ENCODE measurements at places on chromosomes 5 and 9.

GRCh38 chr9:24516463-24516862, 29.2 kb downstream of the IZUMO3 start:
- DNase-seq: no peak

GRCh38 chr9:100472788-100473275, at the start of gene TMEFF1:
Gene TMEFF1, plus strand, starts transcription at chr9:100473149. Its CDS starts 396 bp downstream, at chr9:100473545.
- DNase-seq: no peak

- DNase-seq: no peak
Observed at GRCh38 chr5:126718236-126718868, 58.6 kb upstream of the LMNB1 start.

DNA sequence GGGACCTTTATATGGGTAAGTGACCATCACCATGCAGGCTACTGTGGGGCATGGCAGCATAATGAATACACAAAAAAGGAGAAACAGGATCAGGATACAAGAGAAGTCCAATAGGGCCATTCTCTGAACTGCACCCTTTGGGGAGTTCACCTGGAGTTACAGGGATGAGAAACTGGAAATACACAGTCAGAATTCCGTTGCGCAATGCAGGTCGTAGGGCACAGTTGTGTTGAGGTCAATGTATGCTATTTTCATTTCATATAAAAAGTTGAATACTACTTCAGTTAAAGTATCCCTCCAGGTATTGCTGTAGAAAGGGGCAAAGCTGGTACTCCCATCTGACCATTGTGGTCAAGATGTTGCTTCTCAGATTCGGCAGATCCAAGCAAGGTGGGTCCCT, 471.4 kb downstream of the DMRT2 start:
- DNase-seq: no peak

GRCh38 chr5:169080448-169080911, 220.5 kb downstream of the SLIT3 start:
- DNase-seq: no peak

GRCh38 chr9:93300585-93301081, 116.7 kb downstream of the WNK2 start:
- no peak for DNase-seq

DNA sequence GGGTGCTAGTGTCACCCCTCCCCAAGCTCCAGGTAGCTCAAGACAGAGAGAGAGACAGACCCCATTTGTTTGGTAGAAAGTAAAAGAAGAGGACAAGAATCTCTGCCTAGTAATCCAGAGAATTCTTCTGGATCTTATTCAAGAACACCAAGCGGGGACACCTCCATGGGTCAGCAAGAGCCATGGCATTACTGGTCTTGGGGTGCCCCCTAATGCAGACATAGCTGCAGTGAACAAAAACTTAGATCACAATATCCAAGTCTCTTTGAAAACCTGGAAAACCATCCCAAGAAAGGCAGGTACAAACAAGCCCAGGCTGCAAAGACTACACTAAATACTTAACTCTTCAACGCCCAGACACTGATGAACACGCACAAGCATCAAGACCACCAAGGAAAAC, 29.9 kb upstream of the PDE4D start:
- DNase-seq: no peak

DNA sequence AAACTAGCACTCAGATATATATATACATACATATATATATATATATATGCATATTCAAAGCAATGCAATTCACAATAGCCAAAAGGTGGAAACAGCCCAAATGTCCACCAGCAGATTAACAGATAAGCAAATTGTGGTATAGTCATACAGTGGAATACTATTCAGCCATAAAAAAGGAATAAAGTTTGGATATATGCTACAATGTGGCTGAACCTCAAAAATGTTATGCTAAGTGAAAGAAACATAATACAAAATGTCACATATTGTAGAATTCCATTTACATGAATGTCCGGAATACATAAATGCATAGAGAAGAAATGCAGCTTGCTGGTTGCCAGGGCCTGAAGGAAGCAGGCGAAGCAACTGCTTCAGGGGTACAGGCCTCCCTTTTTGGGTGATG, 143.4 kb downstream of the ATPSCKMT start:
- no peak for DNase-seq

DNA sequence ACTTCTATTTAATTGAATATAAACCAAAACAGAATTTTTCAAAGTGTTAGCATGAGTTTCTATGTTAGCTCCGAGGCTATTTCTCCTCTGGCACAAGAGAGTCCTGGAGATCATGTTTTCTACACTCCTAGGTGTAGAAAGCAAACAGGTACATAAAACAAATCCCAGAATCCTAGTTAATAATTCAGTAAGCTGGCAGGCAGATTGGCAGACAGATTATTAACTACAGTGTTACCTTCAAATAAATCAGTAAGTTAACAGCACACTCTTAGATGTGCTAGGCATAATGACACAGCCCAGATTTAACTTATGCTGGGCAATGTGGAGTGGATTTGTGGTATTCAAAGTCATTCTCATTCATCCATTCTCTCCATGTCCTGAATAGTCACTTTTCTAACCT, 282.8 kb upstream of the RPS23 start:
- DNase-seq: no peak

GRCh38 chr5:111347021-111347420, 122.8 kb downstream of the CAMK4 start:
- no peak for DNase-seq

GRCh38 chr5:22314548-22314947, 538.6 kb downstream of the CDH12 start:
- no peak for DNase-seq

DNA sequence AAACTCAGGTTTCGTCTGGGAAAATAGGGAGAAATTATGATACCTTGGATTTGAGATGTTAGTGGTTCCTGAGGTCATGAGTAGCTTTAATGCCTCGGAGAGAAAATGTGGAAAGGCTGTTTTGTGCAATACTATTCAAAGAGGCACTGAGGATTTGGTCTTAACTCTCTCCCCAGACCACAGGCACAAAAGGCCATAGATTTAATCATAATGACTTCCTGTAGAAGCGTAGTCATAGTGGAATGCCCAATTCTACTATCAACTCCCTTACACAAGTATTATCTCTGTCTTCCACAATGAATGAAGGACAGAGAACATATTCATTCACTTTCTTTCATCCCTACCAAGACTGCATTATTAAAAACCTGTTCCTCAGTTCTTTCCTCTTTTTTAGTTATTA, 153.0 kb upstream of the FTMT start:
- DNase-seq: no peak

- no peak for DNase-seq
Observed at GRCh38 chr9:16704116-16705110, 166.1 kb downstream of the BNC2 start.

GRCh38 chr5:95630394-95630917, 10.6 kb downstream of the GPR150 start:
- DNase-seq: no peak

- no peak for DNase-seq
Observed at GRCh38 chr9:109745335-109746283, 34.4 kb upstream of the PALM2AKAP2 start.

GRCh38 chr9:134683714-134684374, 42.2 kb downstream of the COL5A1 start:
- DNase-seq: no peak

DNA sequence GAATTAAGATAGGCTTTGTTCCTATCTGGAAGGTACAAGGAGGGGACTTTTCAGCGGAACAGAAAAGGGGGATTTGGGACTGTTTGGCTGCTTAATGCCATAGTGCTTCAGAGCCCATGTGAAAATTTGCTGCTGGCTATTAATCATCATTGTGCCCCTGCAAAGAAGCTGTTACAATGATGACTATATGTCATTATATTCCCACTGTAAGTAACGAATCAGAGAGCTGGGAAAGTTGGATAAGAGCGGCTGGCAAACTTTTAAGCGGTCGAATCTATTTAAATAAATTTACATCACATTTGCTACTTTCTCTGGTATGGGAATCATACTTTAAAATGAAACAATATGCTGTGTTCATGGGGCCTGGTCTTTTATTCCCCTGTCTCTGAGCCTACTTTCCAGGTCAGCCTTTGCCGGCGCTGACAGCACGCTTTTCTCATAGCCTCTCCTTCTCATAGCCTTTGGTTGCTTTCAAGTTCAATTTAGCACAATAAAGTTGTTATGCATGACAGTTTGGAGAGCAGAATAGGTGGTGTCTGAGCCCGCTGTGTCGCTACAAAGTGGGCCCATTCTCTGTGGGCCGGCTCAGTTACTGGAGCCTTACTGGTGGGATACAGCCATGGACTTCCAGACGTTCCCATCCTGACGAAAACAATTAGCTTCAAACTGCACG, 271.2 kb upstream of the TMEM161B start:
- no peak for DNase-seq

DNA sequence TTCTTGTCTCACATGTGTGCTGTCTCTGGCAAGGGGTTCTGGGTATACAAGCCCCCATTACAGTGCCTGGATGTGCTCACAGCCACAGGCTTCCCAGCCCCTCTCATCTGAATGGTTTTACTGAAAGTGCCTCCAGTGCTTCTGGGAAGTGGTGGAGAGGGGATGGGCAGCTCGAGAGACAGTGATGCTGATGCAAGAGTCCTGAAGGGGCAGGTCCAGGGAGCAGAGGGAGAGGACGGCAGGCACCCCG, 93.5 kb downstream of the PHF2 start:
- DNase-seq: no peak

- DNase-seq: no peak
Observed at GRCh38 chr5:153496835-153497234, 6.4 kb downstream of the GRIA1 start.

- no peak for DNase-seq
Observed at GRCh38 chr9:76032038-76032796, 141.7 kb downstream of the PCSK5 start.

DNA sequence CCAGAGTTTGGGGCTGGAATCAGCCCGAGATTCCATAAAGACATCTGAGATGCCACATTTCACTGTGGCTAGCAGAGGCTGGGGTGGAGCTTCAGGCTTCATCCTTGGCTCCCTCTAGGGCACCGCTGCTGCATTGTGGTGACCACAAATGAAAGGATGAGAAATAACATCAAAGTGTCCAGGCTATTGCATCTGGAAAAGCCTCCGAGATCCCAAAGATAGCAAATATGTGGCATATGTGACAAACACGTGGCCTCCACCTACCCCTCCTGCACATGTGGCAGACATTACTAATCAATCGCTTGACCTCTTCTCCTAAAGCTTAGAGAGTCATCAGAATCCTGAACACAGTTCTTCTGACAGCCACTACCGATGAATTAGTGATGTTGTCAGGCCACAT, 4.5 kb downstream of the SPARC start:
- no peak for DNase-seq

DNA sequence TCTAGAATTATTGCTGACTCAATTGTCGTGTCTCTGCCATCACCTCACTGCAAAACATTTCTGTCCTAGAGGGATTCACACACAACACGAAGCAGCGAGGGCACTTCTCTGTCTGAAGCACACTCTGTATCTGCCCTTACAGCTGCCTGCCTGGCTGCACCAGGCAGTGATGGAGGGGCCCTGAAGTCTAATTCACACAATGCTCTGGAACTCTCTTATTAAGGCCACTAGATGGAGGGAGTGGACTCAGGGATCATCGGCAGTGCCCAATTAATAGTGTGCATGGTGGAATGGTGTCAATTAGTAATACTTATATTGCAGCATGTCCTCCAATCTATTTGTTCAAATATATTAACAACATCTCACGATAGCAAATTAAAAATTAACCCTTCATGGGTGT, 157.5 kb upstream of the MAP1B start:
- DNase-seq: no peak

- DNase-seq: no peak
Observed at GRCh38 chr5:126884269-126884819, 107.4 kb downstream of the LMNB1 start.

GRCh38 chr5:153511622-153512021, 21.2 kb downstream of the GRIA1 start:
- DNase-seq: no peak

DNA sequence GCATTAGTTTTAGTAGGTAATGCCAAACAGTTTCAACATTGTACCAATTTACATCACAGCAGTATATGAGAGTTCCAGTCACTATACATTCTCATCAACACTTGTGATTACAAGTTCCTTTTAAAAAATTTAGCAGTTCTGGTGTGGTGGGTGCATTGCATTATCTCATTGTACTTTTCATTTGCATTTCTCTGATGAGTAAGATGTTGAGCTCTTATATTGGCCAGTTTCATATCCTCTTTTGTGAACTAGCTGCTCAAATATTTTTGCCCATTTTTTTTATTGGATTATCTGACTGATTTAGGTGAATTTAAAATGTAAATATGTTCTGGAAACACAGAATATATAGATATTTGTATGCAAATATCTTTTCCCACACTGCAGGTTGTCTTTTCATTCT, 160.9 kb upstream of the NR3C1 start:
- no peak for DNase-seq

GRCh38 chr5:126515337-126515736, 79.7 kb downstream of the ALDH7A1 start:
- DNase-seq: no peak

- DNase-seq: no peak
Observed at GRCh38 chr9:130746434-130747212, 53.0 kb downstream of the EXOSC2 start.
